Kidney capillary endothelial cell (primary cell): ENCODE measurements at places on chromosomes 13 and 19.

- DNase-seq: no peak
These were observed 556.1 kb downstream of the EFNB2 start for GRCh38 chr13:105979131-105980011.

DNA sequence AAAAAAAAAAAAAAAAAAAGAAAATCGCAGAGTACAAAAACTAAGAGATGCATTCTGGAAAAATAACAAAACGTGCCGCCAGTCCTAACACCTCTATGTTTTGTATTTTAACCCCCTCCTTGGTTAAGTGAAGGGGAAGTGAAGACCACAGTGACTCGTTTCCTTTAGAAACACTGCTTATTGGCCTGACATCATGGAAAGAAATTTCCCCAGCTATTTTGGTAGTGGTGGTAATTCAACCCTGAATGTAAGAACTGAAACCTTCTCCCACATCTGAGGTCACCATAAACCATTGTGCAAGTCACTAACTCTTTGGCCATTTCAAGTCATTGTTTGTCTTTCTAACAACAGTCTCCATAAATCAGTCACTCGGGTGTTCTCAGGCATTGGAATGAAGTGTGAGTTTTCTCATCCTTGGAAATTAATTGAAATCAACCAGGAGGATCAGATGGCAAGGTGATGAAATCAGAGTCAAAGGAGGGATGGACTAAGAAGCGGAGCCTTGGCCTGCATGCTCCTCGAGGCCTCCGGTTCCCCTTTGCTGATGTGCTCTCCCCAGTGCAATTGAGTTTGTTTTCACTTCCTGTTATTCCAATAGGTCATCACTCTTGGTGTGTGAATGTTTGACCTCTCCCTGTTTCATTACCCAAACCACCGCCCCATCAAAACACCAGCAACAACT lies 443.9 kb downstream of the FGF9 start:
- DNase-seq: no peak

GRCh38 chr19:18416778-18417249 lies 2.4 kb upstream of the SSBP4 start:
- DNase-seq: peak; percentile 80

DNA sequence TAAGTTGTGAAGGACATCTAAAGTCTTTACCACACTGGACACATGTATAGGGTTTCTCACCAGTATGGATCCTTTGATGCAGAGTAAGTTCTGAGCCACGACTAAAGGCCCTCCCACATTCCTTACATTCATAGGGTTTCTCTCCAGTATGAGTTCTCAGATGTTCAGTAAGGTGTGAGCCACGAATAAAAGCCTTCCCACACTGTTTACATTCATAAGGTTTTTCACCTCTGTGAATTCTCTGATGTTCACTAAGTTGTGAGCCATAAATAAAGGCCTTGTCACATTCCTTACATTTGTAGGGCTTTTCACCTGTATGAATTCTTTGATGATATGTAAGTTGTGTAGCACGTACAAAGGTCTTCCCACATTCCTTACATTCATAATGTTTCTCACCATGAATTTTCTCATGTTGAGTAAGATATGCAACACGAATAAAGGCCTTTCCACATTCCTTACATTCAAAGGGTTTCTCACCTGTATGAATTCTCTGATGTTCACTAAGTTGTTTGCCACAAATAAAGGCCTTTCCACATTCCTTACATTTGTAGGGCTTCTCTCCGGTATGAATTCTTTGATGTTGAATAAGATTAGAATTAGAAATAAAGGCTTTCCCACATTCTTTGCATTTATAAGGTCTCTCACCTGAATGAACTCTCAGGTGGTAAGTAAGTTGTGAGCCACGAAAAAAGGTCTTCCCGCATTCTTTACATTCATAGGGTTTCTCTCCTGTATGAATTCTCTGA lies 29.8 kb downstream of the ZNF571 start:
- no peak for DNase-seq

GRCh38 chr19:11482384-11483050 lies 1.7 kb upstream of the ELAVL3 start:
- peak; percentile 75 for DNase-seq

- DNase-seq: no peak
These were observed 48.0 kb downstream of the CELF5 start for GRCh38 chr19:3272401-3272931.
